Substantia nigra (tissue), 51 donors: ENCODE measurements at places on chromosomes 2 and 18.

DNA sequence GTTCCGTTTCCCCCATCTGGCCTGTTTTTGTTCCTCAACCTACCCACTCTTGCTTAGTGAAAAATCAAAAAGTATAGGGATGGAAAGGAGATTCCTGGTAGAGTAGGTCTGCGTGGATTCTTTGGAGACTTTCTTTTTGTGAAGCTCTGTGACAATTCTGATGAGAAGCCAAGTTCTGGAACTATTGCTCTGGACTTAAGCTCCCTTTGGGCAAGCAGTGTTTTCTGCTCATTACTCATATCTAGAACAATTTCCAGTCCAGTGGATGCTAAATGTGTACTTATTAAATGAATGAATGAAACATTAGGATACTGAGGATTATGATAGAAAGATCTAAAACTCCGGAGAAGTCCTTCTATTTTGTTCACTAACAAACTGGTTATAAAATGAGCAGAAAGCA, 76.5 kb downstream of the SOCS6 start:
- DNase-seq = no peak

- DNase-seq = no peak
Observed at GRCh38 chr2:28976584-28976983, 4.5 kb upstream of the TOGARAM2 start.

DNA sequence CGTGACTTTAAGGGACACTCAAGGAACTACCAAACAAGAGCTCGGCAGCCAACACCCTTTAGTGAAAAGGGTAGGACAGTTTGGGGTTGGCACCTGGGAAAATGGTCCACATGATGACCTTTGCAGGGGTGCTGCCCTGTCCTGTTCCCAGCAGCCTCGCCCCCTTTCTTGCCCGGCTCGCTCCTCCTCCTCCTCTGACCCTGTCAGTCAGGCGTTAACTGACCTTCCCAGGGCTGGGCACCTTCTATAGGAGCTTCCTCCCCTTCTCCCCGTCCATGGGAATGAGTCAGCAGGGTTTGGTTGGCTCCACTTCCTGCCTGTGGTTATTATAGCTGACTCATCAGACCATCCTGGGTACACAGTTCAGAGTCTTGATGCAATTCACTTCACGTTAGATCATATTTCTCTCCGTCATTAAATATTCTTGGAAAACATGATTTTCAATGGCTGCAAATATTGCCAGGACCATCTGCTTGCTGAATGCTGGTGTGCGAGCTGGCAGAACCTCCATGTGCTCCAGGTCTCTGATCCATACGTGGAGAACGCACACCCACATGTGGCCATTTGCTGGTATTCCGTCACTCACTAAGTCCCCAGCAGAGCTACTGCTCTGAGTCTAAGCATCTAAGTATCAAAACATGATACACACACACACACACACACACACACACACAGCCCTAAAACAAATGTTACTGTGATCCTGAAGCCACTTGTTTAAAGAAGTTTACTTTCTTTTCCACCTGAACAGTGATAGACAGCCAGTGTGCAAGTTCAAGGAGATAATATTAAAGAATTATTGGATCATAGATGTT, 185.0 kb downstream of the ANAPC1 start:
- no peak for DNase-seq

GRCh38 chr2:34143149-34143548, 544.0 kb upstream of the FAM98A start:
- no peak for DNase-seq

DNA sequence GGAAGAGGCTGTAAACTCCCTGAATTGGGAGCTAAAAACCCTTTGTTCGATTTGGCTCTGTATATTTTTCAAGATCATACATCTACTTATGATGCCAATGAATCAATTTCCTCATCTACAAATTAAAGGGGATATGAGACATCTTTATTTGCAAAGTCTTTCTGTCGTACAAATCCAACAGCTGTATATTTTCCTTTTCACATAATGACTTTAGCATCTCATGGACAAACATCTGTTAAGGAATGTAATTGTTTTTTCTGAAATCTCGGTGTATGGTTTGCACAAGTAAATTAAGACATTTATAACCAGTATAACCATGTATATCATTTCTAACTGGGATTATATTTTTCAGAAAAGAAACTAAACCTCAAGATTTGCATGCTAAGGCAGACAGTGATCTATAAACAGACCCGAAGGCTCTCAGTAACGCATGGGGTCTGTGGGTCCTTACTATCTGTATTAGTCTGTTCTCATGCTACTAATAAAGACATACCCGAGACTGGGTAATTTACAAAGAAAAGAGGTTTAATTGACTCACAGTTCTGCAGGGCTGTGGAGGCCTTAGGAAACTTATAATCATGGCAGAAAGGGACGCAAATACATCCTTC, 130.8 kb downstream of the SLC8A1 start:
- DNase-seq = no peak

DNA sequence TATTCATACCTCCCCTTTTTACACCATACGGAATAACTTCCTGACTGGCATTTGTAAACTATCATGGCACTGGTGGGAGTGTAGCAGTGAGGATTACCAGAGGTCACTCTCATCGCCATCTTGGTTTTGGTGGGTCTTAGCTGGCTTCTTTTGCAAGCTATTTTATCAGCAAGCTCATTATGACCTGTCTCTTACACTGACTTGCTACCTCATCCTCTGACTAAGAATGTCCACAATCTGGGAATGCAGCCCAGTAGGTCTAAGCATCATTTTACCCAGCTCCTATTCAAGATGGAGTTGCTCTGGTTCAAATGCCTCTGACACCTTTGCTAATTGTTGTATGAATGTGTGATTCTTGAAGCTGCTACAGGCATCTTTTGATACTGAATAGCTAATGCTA, 950.8 kb upstream of the SLC39A10 start:
- DNase-seq = no peak

GRCh38 chr2:148594216-148594615, 50.3 kb upstream of the EPC2 start:
- DNase-seq = no peak

GRCh38 chr2:149068225-149068995, 29.9 kb downstream of the LYPD6B start:
- no peak for DNase-seq

DNA sequence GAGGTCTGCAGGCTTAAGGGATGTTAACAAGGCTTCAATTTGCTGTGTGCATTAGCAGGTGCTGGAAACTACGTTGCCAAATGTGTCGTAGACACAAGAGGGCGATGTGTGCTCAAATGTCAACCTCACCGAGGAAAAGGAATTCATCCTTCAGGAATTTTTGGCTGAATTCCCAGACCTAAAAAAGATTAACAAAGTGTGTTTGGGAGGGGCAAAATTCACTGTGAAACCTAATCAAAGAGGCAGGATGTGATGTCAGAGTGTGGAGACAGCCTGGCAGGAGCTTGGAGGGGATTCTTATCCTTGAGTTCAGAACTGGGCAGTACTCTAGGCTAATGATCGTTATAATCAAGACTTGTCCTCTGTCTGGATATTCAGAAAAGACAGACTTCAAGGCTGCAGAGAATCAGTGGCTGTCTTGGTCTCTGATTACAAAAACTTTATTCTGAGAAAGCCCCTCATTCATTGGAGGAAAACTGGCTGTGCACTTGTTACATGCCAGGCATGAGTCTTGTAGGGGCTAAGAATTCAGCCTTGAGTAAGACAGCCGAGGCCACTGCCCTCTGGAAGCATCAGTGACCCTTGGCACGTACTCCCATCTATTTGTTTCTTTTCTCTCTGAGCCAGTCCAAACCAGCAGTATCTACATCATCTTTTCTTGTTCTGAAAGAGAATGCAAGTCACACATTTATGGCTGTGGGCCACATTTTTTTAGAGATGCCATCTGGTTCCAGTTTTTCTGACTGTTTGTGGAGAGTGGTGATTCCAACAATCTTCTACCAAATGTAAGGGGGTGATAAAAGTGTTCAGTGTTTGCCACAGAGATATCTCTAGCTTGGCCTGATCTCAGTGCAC, 18.7 kb upstream of the SCYGR1 start:
- peak; percentile 5 for DNase-seq

- DNase-seq = no peak
Observed at GRCh38 chr18:42773870-42774269, 341.6 kb downstream of the RIT2 start.

DNA sequence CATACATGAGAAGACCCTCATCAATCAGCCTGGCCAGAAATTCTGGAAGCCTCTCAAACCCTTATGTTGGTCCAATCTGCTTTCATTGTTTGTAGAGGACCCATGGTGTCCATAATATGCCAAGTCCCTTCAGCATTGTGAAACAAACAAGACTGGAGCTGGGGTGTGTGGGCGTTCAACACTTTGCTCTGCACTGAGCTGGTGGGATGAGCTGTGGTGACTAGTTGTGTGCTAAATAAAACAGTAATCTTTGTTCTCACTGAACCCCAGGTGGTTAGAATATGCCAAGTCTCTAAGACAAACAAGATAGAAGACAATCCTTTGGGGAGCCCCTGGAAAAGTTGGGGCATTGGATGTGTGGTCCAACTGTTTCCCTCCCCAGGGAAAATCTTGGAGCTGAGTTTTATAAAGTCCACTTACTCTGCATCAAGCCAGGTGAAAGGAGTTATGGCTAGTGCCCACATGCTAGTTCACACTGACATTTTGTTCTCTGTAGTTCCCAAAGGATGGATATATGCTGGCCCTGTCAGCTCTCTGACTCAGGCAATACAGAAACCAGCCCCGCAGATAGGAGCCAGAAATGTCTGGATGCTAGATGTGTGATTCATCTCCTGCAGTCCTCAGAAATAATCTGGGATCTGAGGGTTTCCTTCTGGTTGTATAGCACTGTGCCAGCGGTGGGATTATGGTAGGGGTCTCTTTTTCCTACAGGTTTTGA, 260.2 kb downstream of the TMX3 start:
- no peak for DNase-seq

DNA sequence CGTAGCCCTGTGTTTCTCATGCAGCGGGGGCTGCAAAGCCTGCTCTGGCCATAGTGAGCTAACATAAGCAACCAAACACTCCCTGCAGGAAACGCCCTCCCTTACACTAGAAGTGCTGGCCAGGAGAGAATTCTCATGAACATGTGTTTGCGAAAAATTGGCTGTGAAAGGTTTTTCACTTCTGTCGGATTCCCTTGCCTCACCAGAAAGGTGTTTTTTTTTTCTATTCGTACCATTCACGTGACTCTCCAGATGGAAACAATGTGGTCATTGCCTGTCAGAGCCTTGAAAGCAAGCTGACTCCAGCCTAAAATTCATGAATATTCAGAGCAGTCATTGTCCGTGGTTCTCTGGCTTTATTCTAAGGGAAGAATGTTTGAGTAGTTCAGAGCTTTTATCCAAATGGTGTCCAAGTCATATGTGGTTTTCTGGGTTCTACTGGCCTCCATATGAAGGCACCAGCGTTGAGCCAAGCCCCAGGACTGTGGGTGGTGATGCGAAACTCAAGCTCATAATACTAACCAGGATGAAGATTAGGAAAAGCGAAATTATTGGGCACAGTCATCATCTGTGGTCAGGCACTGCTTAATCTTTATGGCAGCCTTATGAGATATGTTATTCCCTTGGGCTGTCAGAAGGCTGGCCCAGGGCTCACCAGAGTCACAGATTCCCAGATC, 236.4 kb downstream of the ALPK2 start:
- DNase-seq = no peak

DNA sequence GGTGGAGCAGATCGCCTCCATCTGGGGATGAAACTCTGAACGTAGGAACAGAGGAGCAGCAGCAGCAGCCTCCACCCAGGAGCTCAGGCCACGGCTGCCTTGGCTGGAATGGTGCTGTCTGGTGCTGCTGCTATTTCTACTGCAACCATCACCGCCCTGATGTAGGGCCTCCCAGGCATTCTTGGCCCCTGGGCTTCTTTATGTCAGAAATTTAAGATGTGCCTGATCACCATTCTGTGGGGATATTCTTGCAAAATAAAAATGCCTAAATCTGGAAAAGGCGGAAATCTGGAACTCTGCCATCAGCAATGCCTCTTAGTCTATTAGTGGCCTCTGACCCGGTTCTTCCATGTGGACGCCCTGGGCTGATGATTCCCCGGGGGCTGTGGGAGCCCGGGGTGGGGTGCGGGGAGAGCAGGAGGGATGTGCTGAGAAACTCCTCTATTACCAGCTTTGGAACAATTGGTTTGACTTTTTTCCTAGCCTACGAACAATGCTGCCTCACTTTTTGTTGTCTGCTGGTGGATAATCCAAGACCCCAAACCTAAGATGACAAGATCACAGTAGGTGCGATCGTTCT, 47.2 kb downstream of the FAM124B start:
- DNase-seq = no peak

- DNase-seq = no peak
Observed at GRCh38 chr2:233453111-233453915, 99.0 kb downstream of the DGKD start.

GRCh38 chr2:161208527-161209139, 48.4 kb downstream of the TANK start:
- no peak for DNase-seq

DNA sequence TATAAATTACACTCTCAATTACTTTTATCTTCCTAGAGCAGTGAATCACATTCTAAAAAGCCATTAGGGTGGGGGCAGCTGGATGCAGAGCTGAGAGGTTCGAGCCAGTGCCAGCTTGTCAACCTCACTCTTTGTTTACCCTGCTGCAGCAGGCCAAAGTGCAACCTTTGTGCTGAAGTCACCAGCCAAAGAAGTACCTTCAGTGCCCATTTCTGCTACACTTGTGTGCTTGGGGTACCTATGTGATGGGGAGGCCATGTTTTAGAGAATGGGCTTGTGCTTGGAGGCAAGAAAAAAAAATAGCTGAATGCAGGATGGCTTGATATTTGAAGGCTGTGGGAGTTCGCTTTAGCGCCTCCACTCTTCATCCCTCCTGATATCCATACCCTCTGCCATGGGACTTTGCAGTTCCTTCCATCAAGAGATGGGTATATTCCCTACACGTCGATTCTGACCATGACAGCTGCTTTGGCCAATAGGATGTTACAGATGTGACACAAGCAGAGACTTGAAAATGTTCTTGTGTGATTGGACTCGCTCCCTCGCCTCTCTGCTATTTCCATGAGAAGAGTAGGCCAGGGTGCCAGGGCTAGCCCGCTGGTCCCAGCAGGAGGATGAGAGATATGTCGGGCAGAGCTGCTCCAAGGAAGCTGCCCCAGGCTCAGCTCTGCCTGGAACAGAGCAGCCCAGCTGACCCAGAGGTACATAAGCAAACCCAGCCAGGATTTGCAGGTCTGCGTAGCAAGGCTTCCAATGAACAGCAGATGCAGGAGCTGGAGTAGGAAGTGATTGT, 12.7 kb upstream of the FZD5 start:
- no peak for DNase-seq
